ENCODE measurements at places on chromosomes 11 and 22. TPM values are rescaled to one million over a fixed set of nuclear protein-coding genes. Genes with fewer than 3 reads are reported as not detected.

DNA sequence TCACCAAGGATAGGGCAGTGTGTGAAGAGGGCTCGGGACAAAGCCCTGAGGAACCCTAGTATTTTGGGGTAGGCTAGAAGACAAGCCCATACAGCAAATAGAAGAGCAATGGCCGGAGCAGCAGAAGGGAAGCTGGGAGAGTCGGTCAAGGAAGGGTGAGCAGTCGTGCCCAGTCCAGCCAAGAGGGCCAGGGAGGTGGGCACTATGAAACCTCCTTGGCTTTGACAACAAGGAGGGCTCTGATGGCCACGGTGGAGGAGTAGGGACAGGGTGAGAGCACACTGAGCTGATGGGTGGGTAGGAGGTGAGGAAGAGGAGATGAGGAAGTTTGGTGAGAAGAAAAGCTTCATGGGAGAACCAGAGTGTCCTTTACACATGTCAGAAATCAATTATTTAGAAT, 2.2 kb upstream of the YWHAH start:
- no peak overlapping the region for H3K27ac ChIP-seq
- no peak overlapping the region for H3K4me3 ChIP-seq
- no peaks in the 10 kb centered on the region for H3K36me3 ChIP-seq
- peaks cover 5% of the 10 kb centered on the region for H3K27me3 ChIP-seq

DNA sequence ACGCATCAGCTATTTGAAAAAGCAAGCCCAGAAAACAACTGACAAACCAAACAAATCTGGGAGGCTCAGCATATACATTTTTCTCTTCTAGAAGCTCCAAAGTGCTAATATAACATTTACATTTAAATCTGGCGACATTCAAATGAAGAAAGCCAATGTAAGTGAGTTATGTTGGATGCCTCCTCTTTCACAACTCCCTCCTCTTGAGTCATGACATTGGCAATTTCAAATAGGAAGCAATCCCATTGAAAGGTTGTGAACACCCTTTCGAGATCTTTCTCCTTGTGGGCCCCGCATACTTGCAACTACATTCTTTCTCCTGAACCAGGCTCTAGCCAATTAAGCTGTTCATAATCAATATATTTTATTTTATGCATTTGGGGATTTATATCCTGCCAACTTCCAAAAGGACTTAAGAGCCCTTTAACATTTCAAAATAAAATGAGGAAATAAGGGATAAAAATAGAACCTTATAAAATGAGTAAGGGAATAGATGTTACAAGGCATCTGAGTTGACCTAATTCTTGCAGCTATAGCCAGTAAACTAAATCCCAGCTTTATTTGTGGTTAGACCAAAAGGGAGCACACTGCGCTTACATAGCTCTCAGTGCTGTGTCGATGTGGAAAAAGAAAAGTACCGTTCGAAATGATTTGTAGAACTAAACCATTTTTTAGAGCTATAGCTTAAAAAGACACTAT, 129.5 kb upstream of the SESN3 start:
- no peak for DNase-seq
- no peaks in the 10 kb centered on the region for H3K4me1 ChIP-seq
- H3K27me3 ChIP-seq: no peaks in the 10 kb centered on the region

GRCh38 chr11:21650961-21651360, 541.9 kb upstream of the ANO5 start:
- no peak overlapping the region for H3K27ac ChIP-seq
- H3K4me1 ChIP-seq: no peaks in the 10 kb centered on the region
- H3K27me3 ChIP-seq: no peaks in the 10 kb centered on the region
- no peak overlapping the region for H3K4me3 ChIP-seq
- no peaks in the 10 kb centered on the region for H3K36me3 ChIP-seq
- DNase-seq: no peak

Gene CDON
- total RNA-seq: 10.3 TPM

Gene ABCG4
- total RNA-seq: under 0.01 TPM

Gene OR5M11
- total RNA-seq: not detected

Gene OR8K5
- total RNA-seq: not detected

Gene TMEM191B
- total RNA-seq: 4.1 TPM
